ENCODE measurements at places on chromosomes 1 and 21.
A peak's percentile ranks its signal among the peaks of the same experiment; 100 is the strongest.

DNA sequence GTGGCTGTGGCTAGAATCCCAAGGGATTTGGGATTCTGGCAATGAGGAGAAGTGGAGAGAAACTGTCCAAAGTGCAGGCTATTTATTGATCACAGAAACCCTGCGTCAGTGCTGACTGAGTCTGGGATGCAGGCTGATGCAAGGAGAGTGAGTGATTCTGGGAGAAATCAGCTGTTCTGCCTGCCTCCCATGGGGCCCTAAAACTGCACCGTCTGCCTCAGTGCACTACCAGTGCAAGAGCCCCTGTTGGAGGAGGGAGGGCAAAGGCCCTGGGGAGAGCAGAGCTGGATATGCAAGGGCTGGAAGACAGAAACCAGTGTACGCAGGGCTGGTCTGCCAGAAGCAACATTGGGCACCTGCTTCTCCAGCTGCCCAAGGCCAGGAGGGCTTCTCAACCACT is 42.6 kb downstream of the C1orf198 start:
- DNase-seq, result no peak

DNA sequence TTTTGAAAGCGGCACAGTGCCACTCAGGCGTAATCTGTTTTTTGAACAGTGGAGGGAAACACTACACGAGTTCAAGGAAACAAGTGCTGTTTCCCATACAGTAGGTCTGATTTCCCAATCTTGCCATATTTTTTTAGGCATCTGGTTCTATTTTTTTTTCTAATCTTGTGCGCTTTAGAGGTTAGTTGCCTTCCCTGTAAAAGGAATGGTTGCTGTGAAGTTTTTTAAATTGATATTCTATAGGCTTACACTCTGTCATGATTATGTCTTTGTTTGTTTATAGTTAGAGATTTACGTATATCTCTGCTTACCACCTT is 1.2 kb downstream of the NASP start:
- DNase-seq, result no peak

GRCh38 chr1:51863384-51863783 is 15.1 kb downstream of the NRDC start:
- no peak for DNase-seq

GRCh38 chr1:234568345-234568744 is 41.6 kb downstream of the IRF2BP2 start:
- DNase-seq, result no peak

GRCh38 chr1:56501426-56501825 is 77.9 kb downstream of the PLPP3 start:
- no peak for DNase-seq

GRCh38 chr1:167229719-167230385 is 9.2 kb downstream of the POU2F1 start:
- no peak for DNase-seq

GRCh38 chr21:31363720-31364119 is 19.7 kb upstream of the TIAM1 start:
- DNase-seq, result no peak

GRCh38 chr1:71002709-71003475 is 44.7 kb downstream of the PTGER3 start:
- no peak for DNase-seq

GRCh38 chr1:157512036-157512969 is 40.0 kb downstream of the FCRL5 start:
- no peak for DNase-seq

GRCh38 chr21:41460578-41461527 is 34.8 kb downstream of the MX1 start:
- DNase-seq, result peak; percentile 65

GRCh38 chr1:37478890-37479254 is 4.5 kb downstream of the ZC3H12A start:
- DNase-seq, result peak; percentile 65

DNA sequence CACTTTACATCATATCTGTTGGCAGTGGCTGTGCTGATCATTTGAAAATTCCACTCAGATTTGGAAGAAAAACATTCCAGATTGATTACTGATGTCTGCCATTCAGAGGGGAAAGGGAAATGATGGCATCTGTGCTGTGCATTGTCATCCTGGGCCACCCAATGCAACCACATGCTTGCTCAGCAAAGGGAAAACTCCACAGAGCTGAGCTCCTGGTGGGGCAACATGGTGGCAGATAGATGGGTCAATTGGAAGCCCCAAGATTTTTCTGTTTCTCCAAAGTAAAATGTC is 11.8 kb downstream of the OXCT2 start:
- peak; percentile 10 for DNase-seq

DNA sequence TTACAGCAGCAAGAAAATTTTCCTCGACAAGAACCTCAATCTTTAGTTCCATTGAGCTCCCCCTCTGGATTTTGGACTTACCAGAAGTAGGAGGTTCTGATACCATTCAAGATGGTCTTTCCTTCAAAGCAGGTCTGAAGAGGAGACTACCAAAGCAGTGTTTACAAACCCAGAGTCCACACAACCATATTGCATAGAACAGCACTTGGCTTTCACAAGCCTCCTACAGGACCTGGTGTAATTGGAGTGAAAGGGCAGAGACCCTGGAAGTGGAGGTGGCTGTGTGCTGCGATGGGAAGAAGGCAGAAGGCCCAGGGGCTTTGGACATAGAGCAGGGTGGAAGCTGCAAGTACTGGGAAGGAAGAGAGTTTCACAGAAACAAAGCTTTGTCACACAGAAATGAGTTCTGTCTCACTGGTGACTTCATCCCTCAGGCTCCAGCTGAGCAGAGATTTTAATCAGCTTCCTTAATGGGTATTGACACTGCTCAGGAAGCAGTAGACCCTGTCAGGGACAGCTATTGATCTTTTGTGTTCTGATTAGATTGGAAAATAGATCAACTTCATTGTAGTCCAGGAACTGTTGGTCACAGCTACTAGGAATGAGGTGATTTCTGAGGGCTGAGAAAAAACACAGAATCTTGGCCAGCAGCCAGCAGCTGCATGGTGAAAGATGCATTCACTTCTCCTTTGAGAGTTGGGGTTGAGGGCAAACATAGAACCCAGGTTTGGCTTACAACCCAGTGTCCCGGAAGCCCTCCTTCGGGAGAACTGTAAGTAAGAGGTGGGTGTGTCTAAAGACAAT is 124.0 kb downstream of the SYT2 start:
- no peak for DNase-seq

GRCh38 chr21:33290441-33290840 is 24.3 kb downstream of the IL10RB start:
- no peak for DNase-seq

DNA sequence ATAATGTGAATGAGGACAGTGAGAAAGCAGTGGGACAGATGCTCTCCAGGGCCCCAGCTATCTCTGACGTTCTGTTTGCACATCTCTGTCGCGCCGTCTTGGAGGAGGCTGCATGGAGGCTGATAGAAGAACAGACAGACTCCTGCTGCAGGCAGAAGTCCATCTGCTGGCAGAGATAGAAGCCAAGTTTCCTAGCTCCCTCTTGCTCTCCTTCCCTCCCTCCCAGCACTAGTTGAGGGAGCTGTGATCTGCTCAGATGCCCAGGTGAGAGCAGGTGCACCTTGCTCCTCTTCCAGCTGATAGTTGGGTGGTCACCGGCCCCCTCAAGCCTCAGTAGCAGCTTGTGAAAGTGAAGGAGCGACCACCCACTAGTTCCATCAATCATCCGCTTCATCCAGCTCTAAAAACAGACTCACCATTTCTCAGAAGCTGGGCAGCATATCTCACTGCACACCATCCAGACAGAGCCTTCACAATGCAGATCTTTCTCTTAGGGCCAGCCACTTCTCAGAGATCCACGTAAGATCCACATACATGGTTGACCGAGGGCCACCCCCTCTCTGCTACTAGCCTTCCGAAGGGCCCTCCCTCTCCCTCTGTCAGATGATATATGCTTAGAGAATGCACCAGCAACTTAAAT is 12.9 kb downstream of the LRRN2 start:
- no peak for DNase-seq

DNA sequence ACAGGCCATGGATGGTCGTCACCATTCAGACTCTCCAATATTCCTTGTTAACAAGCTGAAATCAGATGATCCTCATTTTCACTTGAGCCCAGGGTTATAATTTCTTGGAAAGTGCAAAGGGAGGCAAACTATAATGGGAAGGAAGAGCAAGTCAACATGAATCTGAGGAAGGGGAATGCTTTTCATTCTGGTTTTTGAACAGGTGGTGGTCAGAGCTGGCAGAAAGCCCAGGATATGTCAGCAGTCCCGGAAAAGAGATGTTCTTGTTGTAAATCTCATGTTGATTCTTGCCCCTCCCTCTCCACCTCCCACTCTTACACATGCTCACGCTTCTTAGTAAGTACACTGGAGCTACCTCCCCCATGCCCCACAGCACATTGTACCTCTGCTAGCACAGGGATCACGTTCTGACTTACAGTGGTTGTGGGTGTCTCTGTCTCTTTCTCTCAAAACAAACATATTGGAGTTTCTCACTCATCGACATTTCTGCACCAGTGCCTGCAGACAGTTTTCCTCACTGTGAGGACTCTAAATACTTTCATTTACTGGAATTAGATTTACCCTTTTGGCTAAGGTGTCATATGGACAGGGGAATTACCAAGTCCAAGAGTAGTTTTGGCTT is 77.6 kb downstream of the XCL2 start:
- DNase-seq, result peak; percentile 76

All from bronchial epithelial cell (primary cell).